BJ (cell line): ENCODE measurements at places on chromosomes 12 and 14.

- DNase-seq, result no peak
These were observed 8.6 kb downstream of the SPRYD4 start for GRCh38 chr12:56476972-56477432.

DNA sequence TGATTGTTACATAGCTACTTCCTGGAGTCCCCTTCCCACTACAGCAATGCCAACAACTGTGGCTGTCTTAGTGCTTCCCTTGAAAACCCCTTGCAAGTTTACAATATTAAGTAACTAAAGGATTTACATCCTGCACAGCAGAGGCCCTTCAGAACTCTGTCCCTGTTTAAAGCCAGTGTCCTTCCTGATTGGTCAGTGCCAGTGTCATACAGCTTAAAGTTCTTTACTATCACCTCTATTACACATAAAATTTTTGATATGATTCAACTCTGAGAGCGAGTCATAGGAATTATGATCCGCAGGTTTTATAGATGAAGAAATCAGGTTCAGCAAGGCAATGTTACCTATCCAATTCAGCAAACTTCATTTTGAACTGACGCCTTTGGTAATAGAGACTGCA, 91.4 kb upstream of the ALX1 start:
- DNase-seq, result no peak

DNA sequence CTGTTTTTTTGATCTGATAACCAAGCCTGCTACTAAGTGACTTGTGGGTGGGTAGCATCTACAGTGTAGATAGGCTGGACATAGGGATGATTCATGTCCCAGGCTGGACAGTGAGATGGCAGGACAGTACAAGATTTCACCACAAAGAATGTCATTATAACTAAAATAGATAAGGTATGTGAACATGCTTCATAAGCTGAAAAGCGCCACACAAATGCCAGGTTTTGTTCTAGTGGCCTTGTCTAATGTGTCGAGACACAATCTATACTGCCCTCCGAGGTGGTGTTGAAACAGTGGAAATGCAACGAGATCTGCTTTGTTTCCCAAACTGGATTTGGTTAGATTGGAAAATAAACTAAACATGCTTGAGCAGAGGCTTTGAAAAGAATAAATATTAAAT, 4.4 kb downstream of the LGALS3 start:
- no peak for DNase-seq

DNA sequence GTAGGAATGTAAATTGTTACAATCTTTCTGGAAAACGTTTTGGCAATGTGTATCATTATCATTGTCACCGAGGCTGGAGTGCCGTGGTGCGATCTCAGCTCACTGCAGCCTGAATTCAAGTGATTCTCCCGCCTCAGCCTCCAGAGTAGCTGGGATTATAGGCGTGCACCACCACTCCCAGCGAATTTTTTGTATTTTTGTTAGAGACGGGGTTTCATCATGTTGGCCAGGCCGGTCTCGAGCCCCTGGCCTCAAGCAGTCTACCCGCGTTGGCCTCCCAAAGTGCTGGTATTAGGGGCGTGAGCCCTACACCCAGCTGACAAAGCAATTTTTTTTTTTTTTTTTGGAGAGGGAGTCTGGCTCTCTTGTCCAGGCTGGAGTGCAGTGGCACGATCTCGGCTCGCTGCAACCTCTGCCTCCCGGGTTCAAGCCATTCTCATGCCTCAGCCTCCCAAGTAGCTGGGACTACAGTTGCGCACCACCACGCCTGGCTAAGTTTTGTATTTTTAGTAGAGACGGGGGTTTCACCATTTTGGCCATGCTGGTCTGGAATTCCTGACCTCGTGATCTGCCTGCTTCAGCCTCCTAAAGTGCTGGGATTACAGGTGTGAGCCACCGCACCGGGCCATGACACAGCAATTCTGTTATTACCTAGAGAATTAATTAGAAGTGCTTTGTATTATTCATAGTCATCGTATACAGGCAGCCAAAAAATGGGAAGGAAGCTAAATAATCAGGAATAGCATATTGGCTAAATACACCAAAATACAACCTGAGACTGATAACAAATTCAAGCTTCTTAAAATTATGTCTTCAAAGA, 1.2 kb downstream of the ACTR6 start:
- DNase-seq, result no peak

DNA sequence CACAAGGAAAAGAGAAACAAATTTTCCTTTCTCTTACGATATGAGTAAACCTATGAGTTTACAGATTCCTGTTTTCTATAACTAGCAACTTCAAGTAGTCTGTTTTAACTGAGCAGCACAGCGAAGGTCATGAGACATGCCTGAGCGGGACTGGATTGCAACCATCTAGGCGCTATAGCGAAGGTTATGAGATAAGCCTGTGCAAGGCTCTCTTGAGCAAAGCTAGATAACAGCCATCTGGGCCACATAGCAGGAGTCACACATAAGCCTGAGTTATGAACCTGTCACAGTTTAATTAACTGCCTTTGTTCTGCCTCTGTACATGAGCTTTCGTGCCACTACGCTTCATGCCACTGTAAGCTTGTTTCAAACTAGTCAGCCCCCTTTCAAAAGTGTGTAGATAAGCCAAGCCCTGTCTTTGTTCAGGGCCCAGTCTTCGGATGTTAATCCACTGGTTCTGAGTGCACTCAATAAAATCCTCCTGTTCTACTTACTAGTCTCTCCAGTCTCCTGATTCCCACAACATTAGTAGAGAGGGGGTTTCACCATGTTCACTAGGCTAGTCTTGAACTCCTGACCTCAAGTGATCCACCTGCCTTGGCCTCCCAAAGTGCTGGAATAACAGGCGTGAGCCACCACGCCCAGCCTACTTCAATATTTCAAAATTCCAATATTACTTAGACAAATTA, 47.1 kb downstream of the SEC23A start:
- DNase-seq, result no peak

DNA sequence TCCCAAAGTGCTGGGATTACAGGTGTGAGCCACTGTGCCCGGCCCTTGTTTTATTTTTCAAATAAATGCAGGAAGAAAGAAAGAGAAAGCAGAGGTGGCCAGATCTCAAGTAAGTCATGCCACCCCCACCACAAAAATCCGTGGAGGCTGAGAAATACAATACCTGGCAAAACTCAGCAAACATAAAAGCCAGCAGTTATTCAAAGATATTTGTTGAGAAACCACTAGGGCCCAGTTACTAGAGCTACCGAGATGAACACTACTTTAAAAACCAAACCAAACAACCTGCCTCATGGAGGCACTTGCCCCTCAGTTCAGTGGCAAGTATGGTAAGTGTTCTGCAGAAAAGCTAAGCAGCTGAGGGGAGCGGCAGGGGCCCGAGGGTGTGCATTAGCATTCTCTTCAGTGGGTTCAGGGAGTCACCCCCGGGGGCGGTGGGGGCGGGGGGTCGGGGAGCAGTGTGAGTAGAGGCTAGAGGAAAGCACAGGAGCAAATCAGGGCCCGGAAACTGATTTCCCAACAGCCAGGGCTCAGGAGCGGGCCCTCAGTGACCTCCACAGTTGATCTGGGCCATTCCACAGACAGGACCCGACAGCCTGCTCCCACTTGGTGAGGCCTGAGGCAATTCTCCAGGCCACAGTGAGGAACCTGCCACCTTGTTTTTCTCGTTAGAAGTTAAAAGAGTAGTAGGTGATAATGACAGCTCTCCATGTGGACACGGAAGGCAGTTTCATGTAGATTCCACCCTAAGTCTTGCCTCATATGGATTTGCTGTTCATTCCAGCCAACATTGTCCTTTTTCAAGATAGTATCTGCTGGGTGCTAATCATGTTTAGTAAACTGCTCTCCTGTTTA, 8.6 kb downstream of the EVL start:
- no peak for DNase-seq

DNA sequence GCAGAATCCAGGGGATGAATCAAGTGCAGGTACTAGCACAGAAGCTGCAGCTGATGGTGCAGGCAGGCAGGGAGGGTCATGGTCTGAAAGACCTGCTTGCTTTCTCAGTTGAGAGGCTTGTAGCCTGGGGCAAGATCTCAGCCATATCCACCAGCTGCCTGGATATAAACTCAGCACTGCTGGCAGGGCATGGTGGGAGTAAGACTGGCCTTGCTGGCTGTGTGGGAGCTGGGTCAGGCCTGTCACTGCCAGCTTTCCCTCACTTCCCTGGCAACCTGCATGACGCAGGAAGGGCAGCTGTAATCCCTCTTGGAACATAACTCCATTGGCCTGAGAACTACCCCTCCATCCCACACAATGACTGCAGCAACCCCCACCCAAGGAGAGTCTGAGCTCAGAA, 230.1 kb downstream of the ANO6 start:
- no peak for DNase-seq

- DNase-seq, result no peak
These were observed 59.1 kb downstream of the CCDC60 start for GRCh38 chr12:119393677-119394076.

DNA sequence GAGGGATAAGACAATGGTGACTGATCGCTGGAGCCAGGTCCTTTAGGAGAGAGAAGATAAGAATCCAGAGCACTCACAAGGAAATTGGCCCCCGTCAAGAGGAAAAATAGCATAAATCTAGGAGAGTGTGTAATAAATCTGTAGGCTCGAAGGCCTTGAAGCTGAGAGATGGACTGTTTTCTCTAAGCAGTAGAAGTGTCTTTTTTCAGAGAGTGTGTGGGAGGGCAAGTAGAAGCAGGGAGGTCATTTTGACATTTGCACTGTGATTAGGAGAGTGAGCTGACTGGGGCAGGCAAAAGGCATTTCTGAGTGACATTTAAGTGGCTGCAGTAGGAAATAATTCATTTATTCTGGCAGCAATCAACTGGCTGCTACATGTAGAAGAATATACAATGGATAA, 78.0 kb upstream of the DDHD1 start:
- no peak for DNase-seq

GRCh38 chr12:26192142-26192541, 3.2 kb upstream of the SSPN start:
- no peak for DNase-seq

- DNase-seq, result no peak
These were observed 357.0 kb downstream of the CACNA1C start for GRCh38 chr12:2409656-2410265.

DNA sequence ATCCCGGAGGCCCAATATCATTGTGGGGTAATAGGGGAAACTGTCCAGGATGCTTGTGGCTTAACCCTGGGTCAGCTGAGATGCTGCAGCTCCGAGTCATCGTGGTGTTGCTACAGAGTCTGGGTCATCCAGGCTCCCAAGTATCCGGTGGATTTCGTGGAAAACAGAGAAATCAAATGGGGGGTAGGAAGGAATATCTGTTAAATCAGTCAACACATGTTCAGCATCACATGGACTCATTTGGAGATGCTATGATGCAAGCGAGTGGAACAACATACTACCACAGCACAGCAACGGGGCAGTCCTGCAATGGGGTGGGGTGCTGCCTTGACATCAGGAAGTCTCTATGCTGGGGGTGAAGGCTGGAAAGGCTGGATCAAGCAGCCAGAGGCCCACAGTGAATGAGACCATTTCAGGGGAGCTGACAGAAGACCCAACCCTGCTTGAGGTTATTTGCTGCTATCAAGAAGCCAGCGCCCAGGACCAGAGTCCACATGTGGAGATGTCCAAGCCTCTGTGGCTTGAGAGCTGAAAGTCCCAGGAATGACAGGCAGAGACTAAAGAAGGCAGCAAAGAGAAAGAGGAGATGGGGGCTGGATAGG, 22.9 kb downstream of the VDR start:
- peak; percentile 99 for DNase-seq

DNA sequence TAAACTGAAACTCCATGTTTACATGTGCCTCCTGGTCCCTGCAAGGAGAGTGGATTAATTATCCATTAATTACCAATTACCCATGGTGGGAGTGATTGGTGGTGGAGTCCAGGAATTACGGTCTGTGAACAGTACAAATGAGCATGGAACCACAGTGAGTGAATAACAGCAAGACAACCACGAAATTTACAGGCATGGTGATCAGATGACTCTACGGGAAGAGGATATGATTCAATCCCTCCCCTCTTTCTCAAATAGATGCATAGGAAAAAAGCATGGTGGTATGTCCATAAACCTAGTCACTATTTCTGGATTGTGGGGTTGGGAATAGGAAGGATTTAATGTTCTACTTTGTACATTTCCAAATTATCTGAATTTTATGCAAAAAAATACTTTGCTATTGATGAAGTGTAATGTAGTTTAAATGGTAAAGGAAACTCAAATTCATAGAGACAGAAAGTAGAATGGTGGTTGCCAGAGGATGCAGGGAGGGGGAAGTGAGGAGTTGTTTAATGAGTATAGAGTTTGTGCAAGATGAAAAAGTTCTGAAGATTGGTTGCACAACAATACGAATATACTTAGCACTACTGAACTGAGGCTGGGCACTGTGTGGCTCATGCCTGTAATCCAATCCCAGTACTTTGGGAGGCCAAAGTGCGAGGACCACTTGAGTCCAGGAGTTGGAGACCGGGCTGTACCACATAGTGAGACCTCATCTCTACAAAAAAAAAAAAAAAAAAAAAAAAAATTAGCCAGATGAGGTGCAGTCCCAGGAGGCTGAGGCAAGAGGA, 41.2 kb upstream of the C12orf75 start:
- DNase-seq, result peak; percentile 10

GRCh38 chr14:47826809-47827208, 151.4 kb upstream of the MDGA2 start:
- no peak for DNase-seq

GRCh38 chr12:998020-998874, 7.2 kb downstream of the ERC1 start:
- DNase-seq, result no peak

GRCh38 chr12:99427104-99427503, 220.4 kb upstream of the GARIN6 start:
- no peak for DNase-seq

DNA sequence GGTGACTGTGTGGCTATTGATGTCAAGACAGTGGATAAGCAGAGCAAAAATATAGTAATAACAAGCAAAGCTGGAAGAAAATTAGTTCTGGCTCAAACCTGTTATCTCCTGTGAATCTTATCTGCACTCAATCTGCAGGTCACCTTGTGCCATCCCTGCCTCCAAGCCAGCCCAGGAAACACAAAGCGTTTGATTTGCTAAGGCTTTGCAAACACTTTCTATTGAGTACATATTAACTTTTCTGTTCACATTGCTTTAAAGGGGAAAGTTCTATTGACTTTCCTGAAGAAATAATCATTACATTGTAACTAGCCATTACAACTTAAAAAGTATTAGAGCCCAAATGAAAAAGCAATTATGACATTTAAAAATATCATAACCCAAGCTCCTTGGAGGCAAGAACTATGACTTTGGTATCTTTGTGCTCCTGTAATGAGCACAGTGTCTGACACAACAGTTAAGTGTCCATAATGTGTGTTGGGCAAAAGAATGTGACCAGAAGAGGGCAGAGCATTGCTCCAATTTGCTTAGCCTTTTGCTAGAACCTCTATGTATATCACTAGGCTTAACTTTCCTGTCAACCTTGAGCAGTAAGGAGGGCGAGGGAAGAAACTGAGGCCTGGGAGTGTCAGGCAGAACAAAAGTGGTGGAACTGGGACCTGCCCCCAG, 24.7 kb downstream of the SERPINA3 start:
- DNase-seq, result no peak

- no peak for DNase-seq
These were observed 845 bp upstream of the RARG start for GRCh38 chr12:53232646-53233461.

DNA sequence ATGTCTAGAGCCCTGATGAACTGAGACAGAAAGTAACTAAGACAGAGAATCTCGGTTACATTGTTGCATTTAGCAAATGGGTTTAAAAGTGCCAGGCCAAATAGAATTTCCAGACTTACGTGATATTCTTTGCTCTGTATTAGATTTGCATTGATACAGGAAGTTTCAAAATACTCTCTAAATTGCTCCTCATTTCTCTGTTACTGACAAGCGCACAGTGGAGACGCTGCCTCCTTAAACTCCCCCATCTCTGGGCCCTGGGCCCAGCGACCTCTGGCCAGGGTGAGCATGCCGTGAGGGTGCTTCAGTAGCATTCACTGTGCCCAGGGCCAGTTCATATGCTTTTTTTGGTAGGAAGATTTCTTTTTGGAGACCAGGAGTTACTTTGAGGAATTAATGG, 22.9 kb upstream of the EVL start:
- no peak for DNase-seq
